HS-5 (cell line): ENCODE measurements at places on chromosomes 5 and 9.

- DNase-seq, result no peak
Measured at GRCh38 chr5:31194468-31194813, 955 bp downstream of the CDH6 start.

DNA sequence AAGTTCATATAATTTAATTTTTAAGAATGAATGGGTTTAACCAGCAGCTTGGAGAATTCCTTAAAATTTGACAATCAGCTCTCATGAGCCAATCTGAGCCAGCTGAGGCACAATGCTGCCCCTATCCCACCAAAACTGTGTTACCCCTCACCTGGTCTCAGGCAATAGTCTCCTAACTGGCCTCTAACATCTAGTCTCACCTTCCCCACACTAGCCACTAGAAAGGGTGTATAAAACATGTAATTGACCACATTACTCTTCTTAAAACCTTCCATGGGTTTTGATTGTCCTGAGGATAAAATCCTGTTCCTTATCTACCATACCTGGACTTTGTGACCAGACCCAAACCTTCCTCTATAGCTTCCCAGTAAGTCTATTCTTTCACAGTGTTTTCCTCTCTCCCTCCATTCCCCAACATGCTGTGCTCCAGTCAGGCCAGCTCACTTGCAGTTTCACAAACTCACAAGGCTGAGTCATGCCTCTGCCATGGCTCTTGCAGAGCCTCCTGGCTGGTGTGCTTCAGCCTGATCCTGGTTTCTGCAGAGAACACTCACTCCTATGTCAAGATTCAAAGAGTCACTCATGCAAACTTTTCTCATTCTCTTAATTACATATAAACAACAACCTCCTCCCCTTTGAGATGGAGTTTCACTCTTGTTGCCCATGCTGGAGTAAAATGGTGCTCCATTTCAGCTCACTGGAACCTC is 16.0 kb upstream of the ZCCHC7 start:
- DNase-seq, result peak; percentile 58

DNA sequence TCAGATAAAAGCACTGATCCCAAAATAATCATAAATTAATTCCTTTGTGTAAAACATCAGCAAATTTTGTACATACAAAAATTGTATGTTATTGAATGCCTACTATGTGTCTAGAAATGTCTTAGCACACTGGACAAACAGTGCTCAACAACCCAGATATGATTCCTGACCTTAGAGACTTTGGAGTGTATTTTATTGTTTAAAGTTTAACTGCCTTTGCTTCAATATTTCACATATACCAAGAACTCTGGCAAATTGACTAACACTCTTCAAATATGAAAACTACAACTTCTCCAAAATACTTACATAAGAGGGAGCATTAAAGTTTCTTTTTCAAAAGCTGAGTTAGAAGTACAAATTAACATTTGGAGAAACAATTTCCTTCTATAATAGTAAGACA is 231.9 kb downstream of the MLLT3 start:
- no peak for DNase-seq

DNA sequence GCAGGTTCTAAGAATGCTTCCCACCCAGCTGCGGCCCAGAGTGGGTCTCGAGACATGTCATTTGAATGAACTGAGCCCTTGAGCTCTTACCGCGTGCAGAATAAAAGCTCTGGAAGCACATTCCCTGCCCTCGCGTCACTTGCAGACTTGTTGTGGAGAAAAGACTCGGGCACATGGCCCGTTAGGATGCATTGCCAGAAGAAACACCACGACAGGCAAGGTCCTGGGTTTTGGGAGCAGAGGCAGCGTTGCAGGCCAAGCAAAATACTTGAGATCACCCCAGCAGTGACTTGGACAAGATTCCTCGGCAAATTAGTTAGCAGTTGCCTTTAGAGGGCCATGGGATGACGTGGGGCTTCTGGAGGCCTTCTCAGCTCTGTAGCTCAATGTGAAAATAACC is 170.8 kb upstream of the MSX2 start:
- no peak for DNase-seq

- no peak for DNase-seq
Measured at GRCh38 chr9:130640681-130641080, 23.7 kb upstream of the PRDM12 start.

- no peak for DNase-seq
Measured at GRCh38 chr9:79083621-79084020, 488.1 kb upstream of the TLE4 start.

- no peak for DNase-seq
Measured at GRCh38 chr9:89661956-89662717, 57.3 kb downstream of the GADD45G start.

- DNase-seq, result no peak
Measured at GRCh38 chr9:135797507-135798262, 95.7 kb downstream of the KCNT1 start.

- DNase-seq, result no peak
Measured at GRCh38 chr5:118461436-118461835, 526.9 kb downstream of the DTWD2 start.

- no peak for DNase-seq
Measured at GRCh38 chr9:110058304-110058953, 149.5 kb downstream of the C9orf152 start.

DNA sequence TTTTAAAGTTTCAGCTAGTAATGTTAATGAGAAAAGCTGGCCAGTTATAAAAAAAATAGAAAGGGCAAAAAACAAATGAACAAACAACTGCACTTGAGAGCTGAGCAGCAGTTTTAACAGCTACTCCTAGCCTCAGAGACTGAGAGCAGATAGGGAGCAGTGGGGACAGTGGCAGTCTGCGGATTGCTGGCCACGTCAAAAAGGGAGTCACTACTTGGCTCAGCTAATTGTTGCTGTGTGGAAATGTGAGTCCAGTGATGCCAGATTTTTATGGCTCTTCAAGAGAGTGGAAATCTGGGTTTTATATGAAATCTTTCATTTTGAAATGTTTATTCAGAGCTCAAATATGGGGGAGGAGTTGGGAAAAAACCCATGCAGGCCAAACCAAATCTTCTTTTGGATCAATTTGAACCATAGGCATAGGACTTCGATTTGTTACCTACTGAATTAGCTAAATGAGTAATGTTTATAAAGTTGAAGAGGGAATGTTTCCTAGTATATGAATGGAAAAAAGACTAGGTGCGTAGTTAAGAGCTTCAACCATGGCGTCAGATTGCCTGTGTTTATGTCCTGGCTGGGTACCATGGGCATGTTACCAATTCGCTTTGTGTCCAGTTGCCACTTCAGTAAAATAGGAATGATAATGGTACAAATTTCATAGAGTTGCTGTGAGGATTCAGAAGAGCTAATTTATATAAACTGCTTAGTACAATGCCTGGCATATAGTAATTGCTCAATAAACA is 102.1 kb downstream of the PAM start:
- DNase-seq, result no peak

GRCh38 chr5:56493766-56494165 is 260.6 kb upstream of the ANKRD55 start:
- no peak for DNase-seq

- DNase-seq, result no peak
Measured at GRCh38 chr5:174503086-174503460, 221.3 kb upstream of the MSX2 start.

GRCh38 chr5:63164339-63164738 is 585.7 kb downstream of the LRRC70 start:
- no peak for DNase-seq

DNA sequence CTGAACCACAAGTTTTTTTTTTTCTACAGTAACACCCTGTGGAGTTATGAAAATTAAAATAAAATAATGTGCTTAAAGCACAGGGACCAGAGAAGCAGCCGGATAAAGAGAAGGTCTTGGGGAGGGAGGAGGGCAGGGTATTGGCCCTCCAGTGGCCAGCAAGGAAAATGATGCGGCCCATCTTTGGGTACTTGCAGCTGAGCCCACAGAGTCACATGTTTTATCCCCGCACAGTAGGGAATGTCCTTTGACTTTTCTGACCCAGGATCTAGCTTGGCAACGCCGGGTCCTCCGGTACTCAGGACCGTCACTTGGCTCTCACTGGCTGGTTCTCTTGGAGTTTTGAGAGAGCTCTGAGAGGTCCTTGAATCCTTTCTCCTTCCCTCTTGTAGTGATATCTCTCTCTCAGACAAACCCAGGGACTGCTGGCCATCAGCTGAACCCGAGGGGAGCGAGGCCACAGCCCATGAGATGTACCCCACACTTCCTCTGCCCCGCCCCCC is 35.3 kb upstream of the HSPA9 start:
- DNase-seq, result no peak

- DNase-seq, result no peak
Measured at GRCh38 chr5:56316299-56316994, 83.3 kb upstream of the ANKRD55 start.

DNA sequence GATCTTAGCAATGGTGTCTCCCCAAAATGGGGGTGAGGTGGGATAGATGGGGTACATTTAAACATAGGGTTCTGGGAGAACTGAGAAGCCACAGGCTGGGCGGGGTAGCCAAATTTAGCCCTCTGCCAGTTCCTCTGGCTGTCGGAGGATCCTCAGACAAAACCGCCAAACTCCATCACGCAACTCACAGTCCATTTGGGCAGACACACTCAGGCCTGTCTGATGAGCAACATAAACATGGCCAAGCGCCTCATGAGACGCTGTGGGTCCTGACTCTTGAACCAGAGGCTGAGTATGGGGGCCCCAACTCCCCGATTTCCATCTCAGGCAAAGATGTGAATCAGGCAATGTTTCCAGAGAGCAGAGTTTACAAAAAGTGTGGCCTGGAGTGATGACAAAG is 162.3 kb downstream of the FGF18 start:
- DNase-seq, result no peak

GRCh38 chr5:80037366-80037765 is 2.2 kb downstream of the THBS4 start:
- DNase-seq, result no peak

- DNase-seq, result no peak
Measured at GRCh38 chr5:151048526-151048925, 28.1 kb downstream of the GPX3 start.

DNA sequence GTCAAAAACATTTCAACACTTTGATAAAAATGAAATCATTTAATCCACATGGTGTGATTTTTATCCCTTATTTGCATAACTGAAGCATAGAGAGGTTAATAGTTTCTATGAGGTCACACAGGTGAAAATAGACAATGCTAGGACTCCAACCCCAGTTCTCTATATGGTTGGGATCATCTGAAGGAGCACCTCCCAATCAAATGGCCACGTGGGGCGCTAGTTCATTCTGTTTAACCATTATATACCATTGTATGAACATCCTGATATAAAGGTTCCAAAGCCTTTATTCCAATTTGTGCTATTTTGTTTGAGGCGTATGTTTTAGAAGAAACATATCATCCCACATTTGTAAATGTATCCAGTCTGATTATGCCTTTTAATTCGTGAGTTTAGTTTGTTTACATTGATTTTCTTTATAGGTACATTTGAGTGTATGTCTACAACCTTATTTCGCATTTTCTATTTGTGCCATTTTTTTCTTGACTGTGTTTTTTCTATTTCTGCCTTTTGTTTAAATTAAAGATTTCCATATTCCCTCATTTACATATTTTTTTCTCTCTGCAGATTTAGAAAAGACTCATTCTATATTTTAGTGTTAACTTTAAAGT is 1092.0 kb downstream of the MAT2B start:
- no peak for DNase-seq

DNA sequence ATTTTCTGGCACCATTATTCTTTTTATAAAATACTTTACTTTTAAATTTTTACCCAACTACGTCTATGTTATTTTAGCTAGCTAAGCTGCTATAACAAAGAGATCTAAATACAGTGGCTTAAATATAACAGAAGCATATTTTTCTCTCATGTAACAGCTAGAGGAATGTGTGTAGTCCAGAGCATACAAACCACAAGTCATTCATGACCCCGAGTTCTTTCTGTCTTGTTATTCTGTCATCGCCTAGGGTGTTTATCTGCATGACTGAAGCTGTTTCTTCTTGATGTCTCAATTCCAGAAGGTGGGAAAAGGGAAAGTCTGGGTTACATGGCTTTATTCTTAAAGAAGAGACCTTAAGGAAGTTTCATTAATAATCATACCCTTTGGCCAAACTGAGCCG is 136.9 kb upstream of the RFX3 start:
- no peak for DNase-seq

- no peak for DNase-seq
Measured at GRCh38 chr5:53464722-53465121, 15.7 kb upstream of the FST start.

DNA sequence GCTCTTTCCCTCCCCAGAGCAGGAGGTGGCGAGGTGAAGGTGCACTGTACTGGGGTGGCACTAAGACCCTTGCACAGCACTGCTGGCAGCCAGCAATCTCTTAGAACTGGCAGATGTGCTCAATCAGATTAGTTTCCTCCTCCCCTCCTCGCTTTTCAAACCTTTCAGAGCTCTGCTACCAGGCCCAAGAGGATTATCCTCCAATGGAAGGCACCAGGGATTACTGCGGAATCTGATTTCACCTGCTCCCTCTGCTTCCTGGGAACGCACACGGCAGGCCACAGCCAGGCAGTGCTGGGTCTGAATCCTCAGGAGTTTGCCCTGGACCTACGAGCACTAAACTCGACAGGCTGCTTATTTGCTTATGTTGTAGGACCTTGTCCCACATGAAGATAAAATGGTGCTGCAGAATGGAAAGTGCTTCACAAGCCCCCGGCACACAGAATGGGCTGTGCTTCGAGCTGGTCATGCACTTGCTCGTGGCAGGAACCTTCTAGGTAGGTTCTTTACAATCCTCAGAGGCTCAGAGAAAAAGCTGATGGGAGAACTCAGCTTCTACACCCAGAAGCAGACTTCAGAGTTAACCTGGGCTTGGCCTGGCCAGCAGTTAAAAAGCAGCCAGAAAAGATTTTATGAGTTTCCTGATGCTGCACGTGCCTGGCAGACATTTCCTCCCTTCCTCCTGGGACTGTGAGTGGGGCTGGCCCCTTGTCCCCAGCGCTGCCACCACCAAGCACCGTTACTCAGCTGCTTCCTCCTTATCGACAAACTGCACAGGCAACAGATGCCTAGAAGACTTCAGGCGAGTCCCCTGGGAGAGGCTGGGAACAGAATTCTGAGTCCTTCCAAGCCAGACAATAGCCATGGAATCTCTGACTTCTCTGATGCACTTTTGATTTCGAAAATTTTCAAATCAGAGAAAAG is 33.1 kb downstream of the FABP6 start:
- no peak for DNase-seq

- DNase-seq, result no peak
Measured at GRCh38 chr5:35009657-35010056, 38.1 kb downstream of the AGXT2 start.

- no peak for DNase-seq
Measured at GRCh38 chr5:74624931-74625505, 15.5 kb downstream of the ENC1 start.

- no peak for DNase-seq
Measured at GRCh38 chr9:106779796-106780195, 83.2 kb upstream of the ZNF462 start.

- no peak for DNase-seq
Measured at GRCh38 chr5:135186662-135187522, 152.9 kb upstream of the PITX1 start.

- no peak for DNase-seq
Measured at GRCh38 chr5:172694541-172694940, 53.5 kb downstream of the NEURL1B start.
